Motor neuron (in vitro differentiated cells): ENCODE measurements at places on chromosomes 5 and 9. TPM values are rescaled to one million over a fixed set of nuclear protein-coding genes. Genes with fewer than 3 reads are reported as not detected.

Gene KIF4B
- 0.31 TPM in 1 of 2 replicates, not detected in the other for total RNA-seq

GRCh38 chr5:91956738-91957137 lies 573.6 kb upstream of the ARRDC3 start:
- ATAC-seq = no peak

Gene FCN2
- total RNA-seq = not detected in 2 replicates

DNA sequence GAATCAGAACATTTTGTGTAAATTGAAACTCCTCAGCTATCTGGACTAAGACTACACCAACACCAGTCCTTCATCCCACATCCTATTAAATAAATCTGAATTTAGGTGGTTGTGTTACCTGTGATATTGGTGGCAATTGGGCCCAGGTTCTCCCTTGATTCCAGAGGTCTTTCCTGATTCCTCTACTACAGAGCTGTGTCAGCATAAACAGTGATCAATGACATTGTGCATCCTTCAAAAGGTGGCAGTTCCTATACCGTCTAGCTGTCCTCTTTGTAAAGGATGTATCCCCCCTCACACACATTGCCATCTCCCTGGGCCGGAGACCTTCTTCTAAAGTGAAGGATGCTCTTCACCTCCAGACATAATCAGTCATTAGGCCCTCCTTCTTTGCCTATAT lies 239.2 kb downstream of the FAM114A2 start:
- no peak for ATAC-seq

DNA sequence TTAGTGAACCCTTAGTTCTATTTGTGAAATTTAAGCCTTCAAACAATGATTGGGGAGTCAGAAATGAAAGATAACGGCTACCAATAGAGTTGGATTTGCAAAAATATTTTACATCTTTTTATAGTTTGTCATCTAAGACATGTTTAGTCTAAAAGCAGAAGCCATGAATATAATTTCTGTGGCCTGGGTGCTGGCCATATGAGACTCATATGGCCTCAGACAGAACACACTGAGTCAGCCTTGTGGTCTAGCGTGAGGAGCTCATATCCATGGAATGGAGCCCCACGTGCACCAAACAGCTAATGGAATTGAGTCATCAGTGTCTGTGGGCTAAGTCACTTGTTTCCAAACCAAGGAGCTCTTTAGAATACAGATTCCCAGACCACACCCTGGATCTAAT lies 240.7 kb upstream of the NREP start:
- peak; percentile 27 for ATAC-seq

DNA sequence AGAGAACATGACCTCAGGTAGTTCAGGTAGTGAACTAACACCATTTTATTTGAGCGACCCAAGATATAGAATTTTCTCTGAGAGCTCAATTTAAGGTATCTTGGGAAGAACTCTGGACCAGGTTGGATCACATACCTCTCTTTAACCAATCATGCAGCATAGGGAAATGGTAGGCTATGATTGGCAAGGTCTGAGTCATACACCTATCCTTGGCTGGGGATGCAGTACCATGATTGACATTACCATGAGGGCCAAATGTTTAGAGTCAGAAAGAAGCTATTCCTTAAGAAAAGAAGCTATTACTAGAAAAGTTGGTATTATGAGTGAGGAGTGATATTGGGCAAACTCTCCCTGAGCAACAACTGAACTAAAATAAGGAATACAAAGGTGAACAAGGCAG lies 258.7 kb downstream of the KCTD16 start:
- ATAC-seq = no peak

DNA sequence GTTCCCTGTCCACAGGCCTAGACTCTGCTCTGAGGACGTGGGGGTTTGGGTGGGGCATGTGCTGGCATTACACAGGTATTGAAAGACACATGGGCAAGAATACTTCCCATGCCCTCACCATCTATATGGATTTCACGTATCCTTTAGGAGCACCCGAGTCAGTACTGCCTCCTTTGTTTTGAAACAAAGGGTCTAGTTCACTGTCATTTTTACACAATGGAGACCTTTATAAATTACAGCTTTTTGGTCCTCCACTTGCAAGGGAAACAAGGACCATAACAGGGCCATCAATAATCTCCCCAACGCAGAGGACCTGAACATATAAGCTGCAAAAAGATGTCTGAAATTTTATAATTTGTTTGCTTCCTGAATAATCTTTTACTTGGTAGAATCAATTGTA lies 24.9 kb upstream of the CRHBP start:
- no peak for ATAC-seq

Gene AK6
- 38.0 and 43.7 TPM in 2 replicates for total RNA-seq

DNA sequence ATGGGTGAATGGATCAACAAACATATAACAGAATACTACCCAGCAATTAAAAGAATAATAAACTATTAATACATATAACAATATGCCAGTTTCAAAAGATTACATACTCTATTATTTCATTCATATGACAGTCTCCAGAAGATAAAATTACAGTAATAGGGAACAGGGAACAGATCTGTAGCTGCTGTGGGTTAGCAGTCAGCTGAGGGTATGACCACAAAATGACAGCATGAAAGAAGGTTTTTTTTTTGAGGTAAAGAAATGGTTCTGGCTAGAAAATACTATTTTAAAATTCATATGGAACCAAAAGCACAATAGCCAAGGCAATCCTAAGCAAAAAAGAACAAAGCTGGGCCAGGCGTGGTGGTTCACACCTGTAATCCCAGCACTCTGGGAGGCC lies 73.0 kb upstream of the NR5A1 start:
- no peak for ATAC-seq

Gene HBEGF
- 0.53 and 1.1 TPM in 2 replicates for total RNA-seq

Gene GPR21
- 0.14 and 0.29 TPM in 2 replicates for total RNA-seq

Gene SLC46A2
- total RNA-seq = 0.72 and 0.73 TPM in 2 replicates

DNA sequence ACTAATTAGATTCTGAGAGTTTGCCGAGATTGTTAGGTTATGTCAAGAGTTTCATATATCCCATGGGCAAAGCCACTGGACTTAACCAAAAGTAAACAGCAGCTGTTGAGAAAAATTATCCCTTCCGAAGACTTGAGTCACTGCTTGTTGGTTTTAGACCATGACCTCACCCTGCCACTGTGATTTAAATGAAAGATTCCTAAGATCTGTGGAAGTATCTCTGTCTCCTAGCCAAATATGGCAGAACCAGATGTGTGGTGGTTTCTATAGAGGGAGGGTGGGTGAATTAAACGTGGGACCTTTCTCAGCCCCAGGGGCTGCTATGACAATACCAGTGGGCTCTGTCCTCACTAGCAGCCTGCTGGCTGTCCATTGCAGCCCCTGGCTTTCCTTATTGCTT lies 19.3 kb downstream of the DMRT3 start:
- ATAC-seq = peak; percentile 47

DNA sequence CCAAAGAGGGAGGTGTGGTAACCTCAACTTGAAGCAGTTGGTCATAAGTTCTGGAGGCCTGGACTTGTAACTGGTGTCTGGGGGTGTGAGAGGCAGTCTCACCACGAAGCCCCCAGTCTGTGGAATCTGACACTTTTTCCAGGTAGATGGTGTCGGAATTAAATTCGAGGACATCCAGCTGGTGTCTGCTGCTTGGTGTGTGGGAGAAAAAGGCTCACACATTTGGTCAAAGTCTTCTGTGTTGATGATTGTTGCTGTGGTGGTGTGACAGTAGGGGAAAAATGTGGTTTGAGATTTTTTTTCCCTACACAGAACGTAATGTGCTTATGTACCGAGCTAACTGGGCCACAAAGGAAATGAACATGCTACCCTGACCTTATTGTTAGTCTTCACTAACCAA lies 251.9 kb downstream of the MAT2B start:
- ATAC-seq = no peak

- no peak for ATAC-seq
Observed at GRCh38 chr5:14172149-14172795, 29.1 kb downstream of the TRIO start.

Gene ALDOB
- total RNA-seq = 0.36 TPM in 1 of 2 replicates, not detected in the other

Gene PPP2R2B
- total RNA-seq = 97.6 and 102 TPM in 2 replicates

- ATAC-seq = peak; percentile 34
Observed at GRCh38 chr9:5892456-5893133, 1.9 kb downstream of the MLANA start.

DNA sequence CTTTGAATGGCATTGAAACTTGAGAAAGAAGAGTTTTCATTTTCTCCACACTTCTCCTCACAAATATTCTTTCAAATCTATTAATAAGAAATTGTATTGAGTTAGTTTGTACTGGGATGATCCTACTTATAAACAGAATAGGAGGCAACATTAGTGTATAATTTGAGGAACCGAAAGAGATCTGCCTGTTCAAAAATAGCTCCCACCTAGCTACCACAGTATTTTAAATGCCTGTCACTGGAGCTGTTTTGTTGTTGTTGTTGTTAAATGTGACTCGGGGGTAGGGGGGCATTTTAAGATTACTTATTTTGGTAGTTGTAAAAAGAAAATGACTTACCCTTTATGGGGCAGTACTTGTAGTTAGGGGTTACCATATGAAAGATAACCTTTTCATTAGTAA lies 20.1 kb upstream of the HAPLN1 start:
- no peak for ATAC-seq

Gene TEX48
- not detected in 2 replicates for total RNA-seq

GRCh38 chr9:87249029-87249428 lies 248.6 kb upstream of the DAPK1 start:
- no peak for ATAC-seq

GRCh38 chr5:64184832-64185231 lies 19.2 kb downstream of the RNF180 start:
- ATAC-seq = no peak
